ENCODE measurements at places on chromosomes 4 and X.

GRCh38 chr4:153745651-153746050 is 14.2 kb downstream of the RNF175 start:
- DNase-seq: no peak

DNA sequence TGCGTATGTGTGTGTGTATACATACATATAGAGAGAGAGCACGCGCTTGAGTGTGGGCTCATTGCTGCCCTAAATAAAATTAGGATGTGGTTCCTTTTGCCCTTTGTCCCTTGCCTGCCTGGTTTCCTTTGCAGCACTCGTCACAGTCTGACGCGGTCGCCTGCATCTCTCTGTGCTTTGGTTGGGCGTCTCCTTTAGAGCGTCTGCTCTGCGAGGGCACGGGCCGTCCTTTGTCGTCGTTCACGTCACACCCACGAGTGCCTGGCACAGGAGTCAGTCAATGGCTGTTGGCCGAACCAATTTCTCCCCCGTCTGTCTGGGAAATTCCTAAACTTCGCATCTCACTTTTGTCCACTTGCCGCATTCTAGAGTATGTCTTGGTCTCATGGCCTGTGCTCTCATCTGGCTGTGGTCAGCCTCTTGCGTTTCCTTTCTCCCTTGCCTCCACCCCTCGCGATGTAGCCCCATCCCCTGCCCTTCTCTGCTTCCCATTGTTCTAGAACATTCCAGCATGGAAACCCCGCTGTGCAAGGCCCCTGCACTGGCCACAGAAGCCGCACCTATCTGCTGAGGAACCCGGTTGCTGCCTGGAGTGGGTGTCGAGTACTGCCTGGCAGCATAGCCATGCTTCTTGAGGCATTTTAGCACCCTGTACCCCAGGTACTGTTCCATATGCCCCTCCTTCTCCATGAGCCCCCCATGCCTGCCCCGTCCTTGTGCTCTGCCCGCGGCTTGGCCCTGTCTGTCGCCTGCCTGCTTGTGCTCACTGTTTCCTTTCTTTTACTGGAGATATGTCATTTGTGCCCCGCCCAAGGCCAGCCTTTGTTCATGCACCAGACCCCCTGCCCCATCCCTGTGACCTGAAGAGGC is 8.0 kb downstream of the MAEA start:
- DNase-seq: no peak

GRCh38 chrX:143536176-143536575 is 18.9 kb upstream of the SPANXN3 start:
- DNase-seq: no peak

GRCh38 chrX:102126863-102127262 is 1.4 kb downstream of the TCEAL2 start:
- DNase-seq: no peak

DNA sequence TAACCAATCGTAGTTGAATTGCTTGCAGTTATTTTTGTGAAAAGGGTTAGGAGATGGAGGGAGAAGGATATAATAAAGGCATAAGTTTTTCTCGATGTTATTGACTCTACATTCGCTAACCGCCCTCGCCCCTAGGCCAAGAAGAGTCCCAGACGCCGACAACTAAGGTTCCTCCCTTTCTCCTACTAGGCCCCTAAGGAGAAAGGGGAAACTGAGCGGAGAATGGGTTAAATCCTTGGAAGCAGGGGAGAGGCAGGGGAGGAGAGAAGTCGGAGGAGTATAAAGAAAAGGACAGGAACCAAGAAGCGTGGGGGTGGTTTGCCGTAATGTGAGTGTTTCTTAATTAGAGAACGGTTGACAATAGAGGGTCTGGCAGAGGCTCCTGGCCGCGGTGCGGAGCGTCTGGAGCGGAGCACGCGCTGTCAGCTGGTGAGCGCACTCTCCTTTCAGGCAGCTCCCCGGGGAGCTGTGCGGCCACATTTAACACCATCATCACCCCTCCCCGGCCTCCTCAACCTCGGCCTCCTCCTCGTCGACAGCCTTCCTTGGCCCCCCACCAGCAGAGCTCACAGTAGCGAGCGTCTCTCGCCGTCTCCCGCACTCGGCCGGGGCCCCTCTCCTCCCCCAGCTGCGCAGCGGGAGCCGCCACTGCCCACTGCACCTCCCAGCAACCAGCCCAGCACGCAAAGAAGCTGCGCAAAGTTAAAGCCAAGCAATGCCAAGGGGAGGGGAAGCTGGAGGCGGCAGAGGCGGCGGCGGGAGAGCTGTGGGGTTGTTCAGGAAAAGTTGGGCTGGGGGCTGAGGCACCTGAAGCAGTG is 5.9 kb downstream of the ATOH1 start:
- DNase-seq: no peak

DNA sequence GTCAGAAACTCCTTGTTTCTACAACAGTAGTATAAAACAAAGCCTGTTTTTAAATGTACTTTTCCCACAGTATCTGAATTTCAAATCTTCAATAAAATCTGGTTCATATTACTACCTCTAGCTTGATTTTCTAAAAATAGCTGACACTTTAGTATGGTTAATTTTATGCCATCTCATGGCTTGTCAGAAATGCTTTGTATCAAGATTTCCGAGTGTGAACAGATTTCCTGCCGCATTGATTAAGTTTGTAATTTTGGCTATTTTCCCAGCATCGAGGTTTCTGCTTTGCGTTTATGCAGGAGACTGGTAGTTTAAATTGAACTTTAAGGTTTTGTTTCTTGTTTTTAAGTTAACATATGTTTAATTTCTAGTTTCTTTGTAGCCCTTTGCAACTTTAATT is 44.2 kb downstream of the CLCN3 start:
- DNase-seq: no peak

DNA sequence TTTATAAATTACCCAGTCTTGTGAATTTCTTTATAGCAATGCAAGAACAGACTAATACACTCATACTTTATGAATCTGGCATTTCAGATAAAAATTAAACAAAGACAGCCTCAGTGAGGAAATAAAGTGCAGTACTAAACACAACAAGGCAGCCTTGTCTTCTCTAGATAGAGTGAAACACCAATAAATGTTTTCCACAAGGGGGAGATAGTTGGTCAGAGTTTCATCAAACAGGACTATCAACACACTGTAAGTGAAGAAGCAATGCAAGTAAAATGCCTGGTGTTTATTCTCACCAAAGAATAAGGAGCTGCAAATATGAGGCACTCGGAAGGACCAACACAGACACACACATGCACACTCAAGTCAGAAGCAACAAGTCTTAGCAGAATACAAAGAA is 62.8 kb downstream of the FAM9B start:
- no peak for DNase-seq

DNA sequence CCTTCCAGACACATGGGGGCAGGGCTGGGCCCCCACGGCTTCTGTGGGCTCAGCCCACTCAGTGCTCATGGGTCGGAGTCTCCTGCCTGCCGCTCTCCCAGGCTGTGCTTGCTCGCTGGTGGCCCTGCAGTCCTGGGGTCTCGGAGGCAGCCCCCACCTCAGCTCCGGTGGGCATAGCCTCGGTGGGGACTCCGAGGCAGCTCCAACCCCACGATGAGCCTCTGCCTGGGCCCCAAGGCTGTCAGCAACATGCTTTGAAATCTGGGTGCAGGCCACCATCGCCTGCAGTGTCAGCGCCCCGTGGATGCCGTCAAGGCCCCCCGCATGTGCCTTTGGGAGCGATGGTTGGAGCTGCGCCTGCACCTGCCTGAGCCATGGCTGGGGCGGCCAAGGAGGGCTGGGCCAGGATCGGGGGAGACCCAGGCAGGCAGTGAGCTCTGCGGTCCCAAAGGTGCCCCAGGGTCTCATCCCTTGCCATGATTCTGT is 30.2 kb upstream of the SPON2 start:
- DNase-seq: peak; percentile 60

GRCh38 chrX:18575744-18576143 is 96.2 kb downstream of the RS1 start:
- no peak for DNase-seq
